ENCODE measurements at places on chromosomes 13 and 19.

GRCh38 chr19:58098682-58098998, 609 bp upstream of the ZSCAN18 start:
- DNase-seq, result no peak

GRCh38 chr19:35257113-35257461, 8.3 kb downstream of the LSR start:
- no peak for DNase-seq

- DNase-seq, result no peak
Measured at GRCh38 chr13:111228262-111229144, 91.9 kb upstream of the TEX29 start.

DNA sequence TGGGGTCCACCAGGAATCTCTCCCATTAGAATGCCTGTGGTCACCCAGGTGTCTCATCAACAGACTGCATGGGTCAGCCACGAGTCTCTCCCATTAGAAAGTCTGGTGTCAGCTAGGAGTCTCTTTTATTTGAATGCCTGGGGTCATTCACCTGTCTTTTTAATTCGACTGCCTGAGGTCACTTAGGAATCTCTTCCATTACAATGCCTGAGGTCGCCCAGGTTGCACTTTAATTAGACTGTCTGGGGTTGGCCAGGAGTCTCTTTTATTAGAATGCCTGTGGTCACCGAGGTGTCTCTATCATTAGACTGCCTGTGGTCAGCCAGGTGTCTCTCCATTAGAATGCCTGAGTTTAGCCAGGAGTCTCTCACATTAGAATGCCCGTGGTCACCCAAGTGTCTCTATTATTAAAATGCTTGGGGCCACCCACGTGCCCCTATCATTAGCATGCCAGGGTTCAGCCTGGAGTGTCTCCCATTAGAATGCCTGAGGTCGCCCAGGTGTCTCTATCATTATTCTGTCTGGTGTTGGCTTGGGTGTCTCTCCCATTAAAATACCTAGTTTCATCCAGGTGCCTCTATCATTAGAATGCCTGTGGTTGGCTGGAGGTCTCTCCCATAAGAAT, 1474.3 kb downstream of the UQCRFS1 start:
- no peak for DNase-seq

DNA sequence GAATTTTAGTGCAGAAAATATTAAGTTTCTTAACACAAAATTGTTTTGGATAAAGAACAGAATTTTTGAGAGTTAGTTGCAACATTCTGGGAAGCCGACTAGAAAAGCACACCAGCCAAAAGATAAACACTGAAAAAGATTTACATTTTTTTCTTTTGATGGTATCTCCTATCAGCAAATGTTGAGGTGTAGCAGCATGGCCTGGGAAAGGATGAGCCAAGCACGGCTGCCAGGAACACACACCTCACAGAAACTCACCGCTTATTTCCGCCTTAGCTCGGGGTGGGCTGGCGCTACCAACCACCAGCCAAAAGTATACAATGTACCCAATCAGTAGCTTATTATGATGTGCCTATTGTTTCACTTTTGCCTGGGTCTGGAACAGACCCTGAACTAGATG, 134.7 kb downstream of the MIPEP start:
- no peak for DNase-seq

DNA sequence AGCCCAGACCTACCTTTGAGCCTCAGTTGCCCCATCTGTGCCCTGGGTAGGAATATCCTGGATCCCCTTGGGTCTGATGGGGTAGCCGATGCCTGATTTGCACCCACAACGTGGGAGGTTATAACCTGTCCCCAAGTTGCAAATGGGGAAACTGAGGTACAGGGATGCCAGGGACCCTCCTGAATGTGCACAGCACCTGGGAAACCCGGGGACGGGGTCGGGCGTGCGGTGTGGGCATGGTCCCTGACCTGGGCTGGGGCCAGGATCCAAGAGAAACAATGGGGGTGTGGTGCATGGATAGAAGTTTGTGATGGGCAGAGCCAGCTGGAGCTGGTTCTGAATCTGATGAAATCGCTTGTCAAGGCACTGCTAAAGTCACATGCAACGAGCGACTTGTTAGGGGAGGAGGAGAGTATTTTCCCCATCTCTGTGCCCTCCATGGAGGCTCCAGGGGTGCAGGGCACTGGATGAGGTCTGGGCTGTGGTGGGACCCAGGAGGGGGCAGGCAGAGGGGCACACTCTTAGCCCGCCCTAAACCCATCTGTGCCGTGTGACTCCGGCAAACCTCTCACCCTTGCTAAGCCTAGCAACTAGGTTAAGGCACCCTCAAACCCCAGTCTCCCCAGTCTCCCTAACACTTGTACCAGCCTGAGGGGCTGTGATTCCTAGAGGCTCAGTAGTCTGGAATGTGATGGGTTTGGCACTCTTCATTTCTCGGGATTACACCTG, 749 bp downstream of the GDF15 start:
- no peak for DNase-seq

Measured in PC-9 (cell line).